ENCODE measurements at places on chromosomes 3 and 15.
A peak's percentile ranks its signal among the peaks of the same experiment; 100 is the strongest.

DNA sequence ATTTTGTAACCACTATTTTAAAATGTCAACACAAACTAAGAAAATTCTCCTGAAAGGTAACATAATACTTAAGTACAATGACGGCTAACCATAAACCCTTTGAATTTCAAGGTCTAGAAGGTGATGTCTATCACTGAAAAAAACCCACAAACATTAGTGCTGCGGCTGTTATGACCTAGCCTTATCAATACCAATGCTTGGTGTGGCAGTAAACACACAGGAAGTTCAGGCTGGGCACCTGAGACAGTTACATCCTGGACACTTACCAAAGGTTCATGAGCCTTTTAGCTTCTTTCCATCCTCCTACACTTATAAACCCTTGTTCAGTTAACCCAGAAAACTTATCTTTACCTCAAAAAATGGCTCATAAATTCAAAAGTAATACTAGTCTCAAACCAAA lies 5.8 kb downstream of the HSPBAP1 start:
- no peak for DNase-seq
- no peak overlapping the region for H3K4me3 ChIP-seq
- no peaks in the 10 kb centered on the region for H3K36me3 ChIP-seq

DNA sequence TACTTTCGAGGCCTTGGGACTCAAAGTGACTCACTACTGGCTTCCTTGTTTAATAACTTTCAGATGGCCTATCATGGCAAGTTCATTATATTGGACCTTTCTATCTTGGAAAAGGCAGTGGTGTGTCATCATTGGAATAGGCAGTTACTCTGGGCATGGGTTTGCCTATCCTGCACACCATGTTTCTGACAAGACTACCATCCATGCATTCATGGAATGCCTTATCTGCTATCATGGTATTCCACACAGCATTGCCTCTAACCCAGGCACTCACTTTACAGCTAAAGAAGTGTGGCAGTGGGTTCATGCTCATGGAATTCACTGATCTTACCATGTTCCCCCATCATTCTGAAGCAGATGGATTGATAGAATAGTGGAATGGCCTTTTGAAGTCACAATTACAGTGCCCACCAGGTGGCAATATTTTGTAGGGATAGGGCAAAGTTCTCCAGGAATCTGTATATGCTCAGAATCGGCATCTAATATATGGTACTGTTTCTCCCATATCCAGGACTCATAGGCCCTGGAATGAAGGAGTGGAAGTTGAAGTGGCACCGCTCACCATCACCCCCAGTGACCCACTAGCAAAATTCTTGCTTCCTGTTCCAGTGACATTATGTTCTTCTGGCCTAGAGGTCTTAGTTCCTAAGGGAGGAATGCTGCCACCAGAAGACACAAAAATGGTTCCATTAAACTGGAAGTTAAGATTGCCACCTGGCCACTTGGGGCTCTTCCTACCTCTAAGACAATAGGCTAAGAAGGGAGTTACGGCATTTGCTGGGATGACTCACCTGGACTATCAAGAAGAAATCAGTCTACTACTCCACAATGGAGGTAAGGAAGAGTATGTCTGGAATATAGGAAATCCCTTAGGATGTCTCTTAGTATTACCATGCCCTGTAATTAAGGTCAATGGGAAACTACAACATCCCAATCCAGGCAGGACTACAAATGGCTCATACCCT lies 1161.4 kb downstream of the SI start:
- no peaks in the 10 kb centered on the region for H3K27me3 ChIP-seq
- DNase-seq: no peak
- H3K4me3 ChIP-seq: no peak overlapping the region

DNA sequence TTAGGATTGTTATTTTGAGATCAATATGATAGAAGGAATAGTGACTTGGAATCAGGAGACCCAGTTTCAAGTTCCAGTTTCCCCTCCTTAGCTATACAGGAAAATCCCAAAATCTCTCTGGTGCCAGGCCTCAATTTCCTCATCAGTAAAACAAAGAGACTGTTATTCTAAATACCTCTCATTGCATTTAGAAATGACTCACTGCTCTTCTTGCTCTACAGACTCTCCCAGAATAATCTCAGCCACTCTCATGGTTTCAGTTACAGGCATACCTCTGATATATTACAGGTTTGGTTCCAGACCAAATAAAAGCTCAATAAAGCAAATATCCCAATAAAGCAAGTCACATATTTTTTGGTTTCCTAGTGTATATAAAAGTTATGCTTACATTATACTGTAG lies 28.3 kb downstream of the IMPG2 start:
- H3K36me3 ChIP-seq: no peaks in the 10 kb centered on the region
- H3K27me3 ChIP-seq: no peaks in the 10 kb centered on the region
- no peak for DNase-seq
- no peaks in the 10 kb centered on the region for H3K4me1 ChIP-seq

DNA sequence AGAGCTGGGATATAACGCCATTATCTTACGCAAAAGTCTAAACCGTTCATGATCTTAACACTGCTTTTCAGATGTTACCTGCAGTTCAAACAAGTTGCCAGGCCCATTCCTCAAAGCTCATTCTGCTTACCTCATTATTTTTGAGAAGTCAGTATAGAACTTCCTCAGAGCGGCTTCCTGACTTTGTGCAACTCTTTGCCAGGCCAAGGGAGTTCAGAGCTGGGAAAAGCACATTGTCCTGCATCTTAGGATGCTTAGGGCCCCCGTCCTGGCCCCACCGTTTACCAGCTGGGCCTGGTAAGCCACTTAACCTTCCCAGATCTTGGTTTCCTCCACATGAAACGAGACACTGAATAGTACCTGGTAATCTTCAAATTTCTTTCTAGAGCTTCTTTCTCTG lies 6.8 kb upstream of the C2CD4B start:
- H3K4me1 ChIP-seq: no peaks in the 10 kb centered on the region
- no peak for DNase-seq
- no peaks in the 10 kb centered on the region for H3K27me3 ChIP-seq
- no peak overlapping the region for H3K27ac ChIP-seq
- no peak overlapping the region for H3K4me3 ChIP-seq
- no peaks in the 10 kb centered on the region for H3K36me3 ChIP-seq

- no peaks in the 10 kb centered on the region for H3K4me1 ChIP-seq
- H3K36me3 ChIP-seq: no peaks in the 10 kb centered on the region
- no peak for DNase-seq
- H3K27ac ChIP-seq: no peak overlapping the region
Observed at GRCh38 chr3:18657858-18658820, 233.0 kb upstream of the SATB1 start.

GRCh38 chr3:104878395-104878794 lies 488.3 kb upstream of the ALCAM start:
- no peaks in the 10 kb centered on the region for H3K36me3 ChIP-seq
- H3K27ac ChIP-seq: no peak overlapping the region
- no peaks in the 10 kb centered on the region for H3K4me1 ChIP-seq
- DNase-seq: no peak

DNA sequence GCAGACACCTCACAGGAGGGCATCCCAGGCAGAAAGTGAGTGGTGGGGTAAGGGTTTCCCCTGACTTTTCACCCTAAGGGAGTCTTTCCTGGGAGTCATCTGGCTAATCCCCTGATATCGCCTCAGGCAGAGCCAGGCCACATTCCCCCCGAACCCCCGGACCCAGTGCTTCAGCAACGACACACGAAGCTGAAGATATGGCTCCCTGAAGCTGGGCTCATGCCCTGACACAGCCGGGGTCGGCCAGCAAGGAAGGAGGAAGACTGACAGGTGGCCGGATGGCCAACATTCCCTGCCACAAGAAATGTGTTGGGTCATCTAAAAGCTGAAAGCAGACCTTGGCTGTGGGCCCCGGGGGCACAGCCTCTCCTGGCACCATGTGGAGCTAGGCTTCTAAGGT lies 14.4 kb downstream of the CHST13 start:
- H3K36me3 ChIP-seq: no peaks in the 10 kb centered on the region
- H3K27ac ChIP-seq: no peak overlapping the region
- no peaks in the 10 kb centered on the region for H3K4me1 ChIP-seq
- no peak for DNase-seq
- H3K4me3 ChIP-seq: no peak overlapping the region
- H3K27me3 ChIP-seq: peaks cover 11% of the 10 kb centered on the region

DNA sequence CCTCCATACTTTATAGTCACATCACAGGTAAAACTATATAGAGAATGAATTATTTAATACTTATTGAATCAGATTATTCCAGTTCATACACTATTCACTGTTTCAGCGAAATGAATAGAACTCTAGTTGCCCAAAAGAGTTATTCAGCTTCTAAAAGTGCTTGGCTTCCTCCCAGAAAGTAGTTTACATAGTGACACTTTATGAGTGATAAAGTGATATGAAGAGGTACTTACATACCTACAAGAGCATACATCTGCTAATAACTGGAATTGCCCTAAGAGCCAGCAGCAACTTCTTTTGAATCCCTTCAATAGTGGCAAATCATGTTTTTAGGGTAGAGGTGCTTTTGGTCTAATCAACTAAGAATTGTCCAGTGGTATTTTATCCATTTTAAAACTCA lies 635.1 kb upstream of the AGTR1 start:
- no peaks in the 10 kb centered on the region for H3K36me3 ChIP-seq
- no peak overlapping the region for H3K4me3 ChIP-seq
- H3K27ac ChIP-seq: no peak overlapping the region
- no peak for DNase-seq
- H3K27me3 ChIP-seq: no peaks in the 10 kb centered on the region
- no peaks in the 10 kb centered on the region for H3K4me1 ChIP-seq

- H3K27ac ChIP-seq: no peak overlapping the region
- peaks cover 24% of the 10 kb centered on the region for H3K4me1 ChIP-seq
- DNase-seq: no peak
- no peaks in the 10 kb centered on the region for H3K36me3 ChIP-seq
Observed at GRCh38 chr3:11611341-11611799, 32.3 kb downstream of the VGLL4 start.

DNA sequence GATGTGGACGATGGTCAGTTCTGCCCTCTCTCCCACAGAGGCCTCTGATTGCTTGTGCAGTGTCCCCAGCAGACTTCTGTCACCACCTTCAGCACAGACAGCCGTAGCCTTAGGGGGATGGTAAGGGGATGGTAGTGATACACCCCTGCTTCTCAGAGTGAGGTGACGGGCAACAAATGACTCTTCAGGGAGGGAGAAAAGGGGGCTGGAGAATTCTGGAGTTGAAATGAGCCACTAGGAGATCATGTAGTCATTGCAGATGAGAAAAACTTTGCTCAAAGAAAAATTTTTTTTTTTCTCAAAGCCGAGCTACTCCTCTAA lies 29.6 kb upstream of the TIMP4 start:
- no peak overlapping the region for H3K4me3 ChIP-seq
- peak overlapping the region; percentile 90 for H3K27ac ChIP-seq
- H3K4me1 ChIP-seq: peaks cover 11% of the 10 kb centered on the region
- no peaks in the 10 kb centered on the region for H3K27me3 ChIP-seq
- no peaks in the 10 kb centered on the region for H3K36me3 ChIP-seq
- no peak for DNase-seq

DNA sequence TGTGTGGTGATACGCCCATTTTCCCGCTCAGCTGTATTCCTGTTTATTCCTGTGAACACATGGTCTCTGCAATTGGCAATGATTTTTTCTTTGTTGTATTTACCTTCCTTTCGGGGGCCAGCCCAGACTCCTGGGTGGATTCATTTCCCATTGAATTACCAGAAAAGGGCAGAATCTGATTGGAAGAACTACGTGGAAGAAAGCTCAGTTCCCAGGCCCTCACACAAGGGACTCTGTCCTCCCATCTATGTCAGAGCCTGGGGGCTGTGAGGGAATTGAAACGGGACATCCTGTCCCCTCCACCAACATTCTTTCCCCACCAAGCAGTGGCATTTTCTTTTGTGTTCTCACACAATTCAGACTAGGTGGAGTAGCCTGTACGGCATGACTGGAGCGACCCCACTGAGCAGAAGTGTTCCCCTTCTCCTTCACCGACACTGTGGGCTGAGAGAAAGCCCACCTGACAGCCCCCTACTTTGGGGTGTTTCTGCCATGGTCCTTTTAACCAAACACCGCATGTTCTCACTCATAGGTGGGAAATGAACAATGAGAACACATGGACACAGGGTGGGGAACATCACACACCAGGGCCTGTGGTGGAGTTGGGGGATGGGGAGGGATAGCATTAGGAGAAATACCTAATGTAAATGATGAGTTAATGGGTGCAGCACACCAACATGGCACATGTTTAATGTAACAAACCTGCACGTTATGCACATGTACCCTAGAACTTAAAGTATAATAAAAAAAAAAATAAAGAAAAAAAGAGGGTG lies 32.1 kb upstream of the RFTN1 start:
- H3K27me3 ChIP-seq: no peaks in the 10 kb centered on the region
- H3K36me3 ChIP-seq: no peaks in the 10 kb centered on the region
- no peak overlapping the region for H3K4me3 ChIP-seq
- no peaks in the 10 kb centered on the region for H3K4me1 ChIP-seq
- H3K27ac ChIP-seq: no peak overlapping the region

- no peak overlapping the region for H3K4me3 ChIP-seq
- no peak overlapping the region for H3K27ac ChIP-seq
- H3K36me3 ChIP-seq: no peaks in the 10 kb centered on the region
- no peaks in the 10 kb centered on the region for H3K4me1 ChIP-seq
- H3K27me3 ChIP-seq: no peaks in the 10 kb centered on the region
- no peak for DNase-seq
Observed at GRCh38 chr3:43863966-43864933, 173.5 kb downstream of the ABHD5 start.

DNA sequence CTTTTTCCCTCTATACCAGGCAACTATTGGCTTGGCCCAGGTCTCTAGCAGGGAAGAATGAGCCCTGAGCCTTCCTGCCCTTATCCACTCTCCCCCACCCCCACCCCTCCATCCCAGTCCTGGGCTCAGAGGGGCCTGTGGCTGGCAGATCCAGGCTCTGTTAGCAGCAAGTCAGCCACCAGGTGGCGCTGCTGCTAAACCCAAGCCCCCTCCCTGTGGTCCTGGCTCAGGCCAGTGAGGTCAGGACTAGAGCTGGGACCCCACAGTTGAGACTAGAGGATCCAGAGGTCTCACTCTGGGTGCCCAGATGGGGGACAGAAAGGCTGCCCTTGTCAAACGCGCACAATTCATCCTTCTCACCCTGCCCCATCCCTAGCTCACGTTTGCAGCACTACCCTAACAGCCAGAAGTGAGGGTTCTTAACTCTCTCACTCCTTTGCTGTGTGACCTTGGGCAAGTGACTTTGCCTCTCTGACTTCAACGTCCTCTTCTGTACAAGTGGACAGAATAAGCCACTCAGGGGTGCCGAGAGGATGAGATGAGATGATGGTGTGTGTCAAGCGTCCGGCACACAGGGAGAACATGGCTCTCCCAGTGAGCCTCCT lies 46.8 kb upstream of the SLC6A1 start:
- no peak overlapping the region for H3K27ac ChIP-seq
- H3K27me3 ChIP-seq: no peaks in the 10 kb centered on the region
- DNase-seq: no peak
- H3K36me3 ChIP-seq: no peaks in the 10 kb centered on the region
- H3K4me3 ChIP-seq: no peak overlapping the region
- no peaks in the 10 kb centered on the region for H3K4me1 ChIP-seq

All from ascending aorta (tissue), 2 donors.